NAMALWA (cell line): ENCODE measurements at places on chromosomes 5 and 9.

DNA sequence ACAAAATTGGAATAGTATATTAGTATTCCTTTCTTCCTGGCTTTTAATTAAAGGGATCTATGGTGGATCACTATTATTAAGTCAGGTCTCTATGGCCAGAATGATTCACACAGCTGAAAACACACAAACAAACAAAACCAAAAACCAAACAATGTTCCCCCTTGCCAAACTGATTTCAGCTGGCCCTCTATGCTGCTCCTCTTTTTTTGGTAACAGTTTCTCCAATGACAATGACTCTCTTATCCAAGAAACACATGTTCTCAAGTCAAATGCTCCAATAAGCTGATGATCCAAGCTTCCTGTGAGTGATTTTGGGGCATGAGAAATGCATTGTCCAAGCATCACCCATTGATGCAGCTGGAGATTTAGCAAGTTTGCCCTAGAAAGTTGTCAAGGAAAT lies 193.4 kb upstream of the TUT7 start:
- DNase-seq = no peak

- no peak for DNase-seq
Observed at GRCh38 chr9:133987446-133987788, 4.7 kb downstream of the VAV2 start.

DNA sequence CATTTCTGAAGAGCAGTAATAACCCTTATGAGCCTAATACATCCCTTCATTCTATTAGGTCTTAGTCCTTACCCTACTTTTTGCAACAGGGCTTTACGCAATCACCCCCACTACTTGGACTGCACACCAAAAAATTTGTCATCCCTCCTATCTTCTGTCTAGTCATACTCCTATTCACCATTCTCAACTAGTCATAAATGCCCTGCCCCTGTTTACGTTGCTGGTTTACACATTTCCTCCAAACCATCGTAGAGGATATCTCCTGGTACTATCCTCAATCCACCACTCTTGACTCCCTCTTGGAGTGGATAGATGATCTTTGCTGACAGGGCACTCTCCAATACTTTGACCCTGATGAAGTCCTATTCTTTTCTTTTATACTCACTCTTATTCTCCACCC lies 98.2 kb upstream of the CCNG1 start:
- no peak for DNase-seq

GRCh38 chr5:53166183-53166495 lies 56.6 kb upstream of the MOCS2 start:
- no peak for DNase-seq

DNA sequence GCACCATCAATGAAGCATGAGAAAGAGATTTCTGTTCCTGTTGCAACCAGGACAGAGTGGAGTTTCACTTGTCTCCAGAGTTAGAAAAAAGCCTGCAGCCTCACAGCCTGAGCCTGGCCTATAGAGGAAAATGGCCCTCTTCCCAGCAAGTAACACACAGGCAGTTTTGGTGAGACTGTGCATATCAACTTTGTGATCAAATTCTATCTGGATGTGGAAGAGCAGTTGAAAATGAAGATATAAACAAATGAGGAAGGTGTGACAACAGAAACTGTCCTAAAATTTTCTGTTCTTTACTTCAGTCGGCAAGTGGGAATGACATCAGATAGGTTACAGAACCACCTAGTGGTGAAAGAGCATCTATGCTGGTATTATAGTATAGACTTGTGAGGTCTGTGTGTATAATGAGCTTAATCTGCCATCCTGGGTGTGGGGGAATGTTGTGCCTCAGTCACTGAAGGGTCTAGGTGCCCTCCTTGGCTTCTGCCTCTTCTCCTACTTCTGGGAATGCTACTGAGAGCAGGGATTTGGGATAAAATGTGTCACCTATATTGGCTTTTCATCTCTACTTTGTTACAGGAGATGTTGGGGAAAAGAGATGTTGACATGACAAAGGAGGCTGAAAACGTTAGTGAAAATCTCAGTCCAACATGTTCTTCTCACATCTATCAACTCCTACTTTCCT lies 28.2 kb downstream of the YIPF5 start:
- DNase-seq = peak; percentile 73

- DNase-seq = no peak
Observed at GRCh38 chr5:5220901-5221631, 80.9 kb downstream of the ADAMTS16 start.

GRCh38 chr5:159956074-159956473 lies 39.8 kb downstream of the ADRA1B start:
- no peak for DNase-seq

DNA sequence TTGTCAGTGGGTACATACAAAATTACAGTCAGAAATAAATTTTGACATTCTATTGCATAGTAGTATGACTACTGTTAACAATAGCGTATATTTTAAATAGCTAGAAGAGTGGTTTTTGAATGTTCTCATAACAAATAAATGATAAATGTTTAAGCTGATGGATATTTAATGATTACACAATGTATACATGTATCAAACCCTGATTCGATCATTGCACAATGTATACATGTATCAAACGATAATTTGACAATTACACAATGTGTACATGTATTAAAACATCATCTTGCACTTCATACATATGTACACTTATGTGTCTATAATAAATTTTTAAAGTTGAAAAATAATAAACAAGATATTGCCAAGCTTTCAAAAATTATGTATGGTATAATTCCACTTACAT lies 87.7 kb downstream of the CDH18 start:
- no peak for DNase-seq

- DNase-seq = no peak
Observed at GRCh38 chr5:68476854-68477253, 261.3 kb downstream of the PIK3R1 start.

GRCh38 chr5:78972654-78973428 lies 12.3 kb downstream of the ARSB start:
- no peak for DNase-seq

GRCh38 chr5:143713047-143714003 lies 98.6 kb upstream of the HMHB1 start:
- no peak for DNase-seq

- DNase-seq = no peak
Observed at GRCh38 chr5:149422366-149423048, 43.4 kb upstream of the IL17B start.

- no peak for DNase-seq
Observed at GRCh38 chr5:127577458-127577857, 60.0 kb downstream of the PRRC1 start.

- DNase-seq = no peak
Observed at GRCh38 chr9:34689512-34689911, 1.6 kb downstream of the CCL19 start.

- no peak for DNase-seq
Observed at GRCh38 chr5:149608936-149609545, 27.7 kb downstream of the ARHGEF37 start.

GRCh38 chr9:18799428-18799827 lies 233.6 kb downstream of the SAXO1 start:
- no peak for DNase-seq

- peak; percentile 25 for DNase-seq
Observed at GRCh38 chr5:36070687-36071571, 4.2 kb upstream of the UGT3A2 start.

DNA sequence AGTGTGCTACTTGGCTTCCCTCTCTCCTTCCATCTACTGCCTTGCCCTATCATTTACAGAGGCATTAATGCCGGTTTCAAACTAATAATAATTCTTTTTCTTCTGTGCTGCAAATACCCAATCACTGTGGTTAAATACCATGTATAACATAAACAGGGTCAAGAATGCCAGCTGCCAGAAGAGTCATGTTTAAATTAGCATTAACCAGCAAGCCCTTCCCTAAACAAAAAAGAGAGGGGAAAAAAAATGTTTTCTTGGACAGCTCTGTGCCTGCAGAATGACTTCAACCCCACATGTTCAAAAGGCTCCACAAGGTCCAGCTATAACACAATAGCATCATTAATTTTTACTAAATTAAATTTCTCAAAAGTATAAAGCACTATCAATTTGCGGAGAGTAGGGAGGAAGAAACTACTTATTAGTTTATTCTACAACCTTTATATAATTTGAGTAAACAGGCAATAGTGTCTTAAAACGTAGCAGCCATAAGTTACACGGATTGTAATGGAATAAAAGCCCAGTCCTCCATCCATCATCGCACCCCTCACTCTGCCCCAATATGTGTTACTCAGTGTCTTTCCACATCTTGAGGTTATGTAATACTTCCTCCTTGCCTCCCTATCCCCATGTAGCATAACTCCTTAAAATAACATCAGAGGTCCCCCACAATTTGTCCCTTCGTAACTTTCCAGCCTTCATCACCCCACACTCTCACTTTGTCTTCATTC lies 3.9 kb downstream of the LPAR1 start:
- DNase-seq = no peak

GRCh38 chr9:87776481-87777379 lies 50.8 kb downstream of the CTSL start:
- no peak for DNase-seq

GRCh38 chr5:61790678-61791077 lies 458.6 kb downstream of the ZSWIM6 start:
- DNase-seq = no peak

DNA sequence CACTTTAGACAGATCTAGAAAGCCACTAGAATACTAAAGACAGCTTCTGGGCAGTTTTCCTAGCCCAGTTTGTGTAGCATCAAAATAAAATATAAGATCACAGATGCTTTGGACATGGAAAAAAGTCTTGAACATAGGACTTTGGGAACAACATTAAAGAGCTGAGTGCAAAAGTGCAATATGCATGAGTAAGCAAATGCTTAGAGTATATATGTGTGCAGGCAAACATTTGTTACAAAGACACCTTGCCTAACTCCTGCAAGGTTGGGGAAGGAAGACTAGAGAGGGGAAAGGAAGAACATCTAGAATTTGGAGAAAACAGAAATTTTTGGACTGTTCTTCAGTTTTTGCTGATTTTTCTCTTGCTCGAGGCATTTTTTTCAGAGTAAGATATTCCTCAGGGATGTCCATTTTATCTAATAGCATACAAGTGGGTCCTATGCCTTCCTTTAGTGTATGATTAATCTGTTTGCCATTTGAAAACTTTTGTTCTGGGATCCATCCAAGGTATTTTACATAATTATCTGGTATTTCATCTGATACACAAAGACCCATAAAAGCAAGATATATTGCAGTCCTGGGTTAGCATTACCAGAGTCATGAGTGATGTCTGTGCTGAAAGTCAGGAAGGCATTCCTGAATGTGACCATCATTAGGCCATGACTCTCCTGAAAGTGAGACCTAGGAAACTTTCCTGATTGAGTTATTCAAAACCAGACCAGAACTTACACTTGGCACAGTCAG lies 142.0 kb upstream of the RGMB start:
- no peak for DNase-seq

- no peak for DNase-seq
Observed at GRCh38 chr5:33276628-33276950, 164.2 kb upstream of the TARS1 start.

- DNase-seq = peak; percentile 61
Observed at GRCh38 chr9:29691758-29692407, 2118.6 kb upstream of the C9orf72 start.

- DNase-seq = no peak
Observed at GRCh38 chr9:98185021-98185567, 7.3 kb downstream of the CORO2A start.

DNA sequence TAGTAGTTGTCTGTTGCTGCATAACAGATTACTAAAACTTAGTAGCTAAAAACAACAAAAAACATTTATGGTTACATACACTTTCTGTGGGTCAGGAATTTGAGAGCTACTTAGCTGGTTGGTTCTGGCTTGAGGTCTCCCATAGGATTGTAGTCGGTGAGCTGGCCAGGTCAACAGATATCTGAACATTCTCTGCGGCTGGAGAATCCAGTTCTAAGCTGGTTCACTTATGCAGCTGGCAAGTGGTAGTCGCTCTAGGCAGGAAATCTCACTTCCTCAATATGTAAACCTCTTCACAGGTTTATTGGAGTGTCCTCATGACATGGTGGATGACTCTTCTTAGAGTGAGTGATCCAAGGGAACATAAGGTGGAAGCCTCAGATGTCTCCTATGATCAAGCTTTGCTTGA lies 65.7 kb upstream of the TNFAIP8 start:
- peak; percentile 82 for DNase-seq

GRCh38 chr5:181187500-181188213 lies 17.3 kb downstream of the TRIM7 start:
- peak; percentile 81 for DNase-seq

- DNase-seq = no peak
Observed at GRCh38 chr5:142307146-142307890, 17.5 kb downstream of the SPRY4 start.

DNA sequence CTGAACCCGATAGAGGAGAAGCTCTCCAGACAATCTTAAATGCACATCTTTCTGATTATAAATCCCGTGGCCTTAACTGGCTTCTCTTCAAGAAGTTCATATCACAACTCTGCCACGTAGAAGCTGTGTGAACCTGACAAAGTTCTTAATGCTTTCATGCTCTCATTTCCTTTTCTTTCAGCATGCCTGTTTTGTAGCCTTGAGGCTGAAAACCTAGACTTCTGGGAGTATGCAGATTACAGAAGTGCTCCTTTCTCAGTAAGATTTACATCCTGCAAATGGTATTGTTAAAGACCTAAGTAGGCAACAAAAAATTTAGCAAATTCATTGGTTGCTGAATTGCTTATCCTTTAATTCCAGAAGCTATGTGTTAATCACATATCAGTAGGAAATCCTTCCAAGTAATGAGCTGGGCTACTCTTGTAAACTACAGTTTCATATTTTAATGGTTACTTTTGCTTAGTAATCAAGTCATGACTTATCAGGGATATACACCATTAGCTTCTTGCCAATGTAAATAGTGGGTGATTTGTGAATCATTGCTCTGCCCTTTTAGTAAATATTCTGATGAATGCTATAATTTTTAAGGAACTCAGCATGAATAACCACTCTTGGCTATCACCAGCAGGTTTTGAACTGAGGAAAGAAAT lies 334.7 kb downstream of the FBXL7 start:
- DNase-seq = no peak

DNA sequence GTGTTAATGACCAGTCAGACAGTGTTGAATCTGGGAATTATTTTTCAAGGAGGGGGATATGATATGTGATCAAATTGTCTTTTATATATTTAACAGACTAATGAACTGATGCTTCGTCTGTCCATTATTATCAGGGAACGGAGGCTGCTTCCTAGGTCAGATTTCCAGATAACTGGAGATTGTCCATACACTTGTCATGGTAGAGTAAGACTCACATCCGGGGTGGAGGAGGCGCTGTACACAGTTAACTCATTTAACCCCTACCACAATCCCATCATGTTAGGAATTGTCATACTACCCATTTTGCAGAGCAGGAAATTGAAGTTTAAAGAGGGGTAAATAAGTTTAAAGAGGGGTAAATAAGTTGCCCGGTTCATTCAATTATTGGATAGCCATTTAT lies 55.9 kb downstream of the ARHGAP26 start:
- DNase-seq = no peak

DNA sequence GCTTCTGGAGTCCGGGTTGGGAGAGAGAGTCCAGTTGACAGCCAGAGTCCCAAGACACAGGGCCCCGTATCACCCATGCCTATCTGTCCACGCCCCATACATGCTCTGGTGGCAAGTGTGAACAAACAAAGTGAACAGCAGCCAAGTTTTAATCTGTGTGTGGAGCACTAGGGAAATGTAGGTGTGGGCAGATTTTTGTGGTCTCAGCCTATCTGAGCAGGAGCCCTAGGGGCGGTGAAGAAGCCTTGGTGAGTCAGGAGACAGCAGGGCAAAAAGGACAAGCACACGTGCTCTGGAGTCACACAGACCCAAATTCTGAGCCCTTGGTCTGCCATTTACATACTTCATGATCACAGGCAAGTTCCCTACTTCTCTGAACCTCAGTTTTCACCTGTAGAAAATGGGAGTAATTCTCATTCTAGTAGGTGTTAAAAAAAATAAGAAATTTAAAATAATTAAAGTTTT lies 23.2 kb downstream of the EGR1 start:
- DNase-seq = no peak

- DNase-seq = peak; percentile 64
Observed at GRCh38 chr9:112921549-112921948, 30.9 kb upstream of the SLC46A2 start.
